Liver (tissue), 10 donors: ENCODE measurements at places on chromosomes 6 and 20.

GRCh38 chr6:4341078-4341797, 205.9 kb upstream of the ECI2 start:
- no peak for DNase-seq

GRCh38 chr6:74222768-74223333, 526.8 kb downstream of the CD109 start:
- DNase-seq, result no peak

DNA sequence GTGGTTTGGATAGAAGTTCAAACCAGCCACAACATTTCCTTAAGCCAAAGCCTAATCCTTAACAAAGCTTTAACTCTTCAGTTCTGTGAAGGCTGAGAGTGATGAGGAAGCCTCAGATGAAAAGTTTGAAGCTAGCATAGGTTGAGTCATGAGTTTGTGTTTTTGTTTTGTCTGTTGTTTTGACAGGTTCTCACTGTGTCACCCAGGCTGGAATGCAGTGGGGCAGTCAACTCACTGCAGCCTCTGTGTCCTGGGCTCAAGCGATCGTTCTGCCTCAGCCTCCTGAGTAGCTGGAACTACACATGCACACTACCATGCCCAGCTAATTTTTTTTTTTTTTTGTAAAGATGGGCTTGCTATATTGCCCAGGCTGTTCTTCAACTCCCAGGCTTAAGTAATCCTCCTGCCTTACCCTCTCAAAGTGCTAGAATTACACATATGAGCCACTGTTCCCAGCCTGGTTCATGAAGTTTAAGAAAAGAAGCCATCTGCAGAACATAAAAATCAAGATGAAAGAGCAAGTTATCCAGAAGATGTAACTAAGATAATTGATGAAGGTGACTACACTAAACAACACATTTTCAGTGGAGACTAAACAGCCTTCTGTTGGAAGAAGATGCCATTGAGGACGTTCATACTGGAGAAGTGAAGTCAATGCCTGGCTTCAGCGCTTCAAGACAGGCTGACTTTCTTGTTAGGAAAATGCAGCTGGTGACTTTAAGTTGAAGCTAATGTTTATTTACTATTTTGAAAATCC, 96.2 kb downstream of the SMAP1 start:
- no peak for DNase-seq

- no peak for DNase-seq
Observed at GRCh38 chr6:162942866-162943265, 215.1 kb downstream of the PACRG start.
